Astrocyte of the cerebellum (primary cell): ENCODE measurements at places on chromosomes 7 and 10.

- no peak for DNase-seq
Measured at GRCh38 chr7:19482628-19483027, 226.2 kb downstream of the POLR1F start.

DNA sequence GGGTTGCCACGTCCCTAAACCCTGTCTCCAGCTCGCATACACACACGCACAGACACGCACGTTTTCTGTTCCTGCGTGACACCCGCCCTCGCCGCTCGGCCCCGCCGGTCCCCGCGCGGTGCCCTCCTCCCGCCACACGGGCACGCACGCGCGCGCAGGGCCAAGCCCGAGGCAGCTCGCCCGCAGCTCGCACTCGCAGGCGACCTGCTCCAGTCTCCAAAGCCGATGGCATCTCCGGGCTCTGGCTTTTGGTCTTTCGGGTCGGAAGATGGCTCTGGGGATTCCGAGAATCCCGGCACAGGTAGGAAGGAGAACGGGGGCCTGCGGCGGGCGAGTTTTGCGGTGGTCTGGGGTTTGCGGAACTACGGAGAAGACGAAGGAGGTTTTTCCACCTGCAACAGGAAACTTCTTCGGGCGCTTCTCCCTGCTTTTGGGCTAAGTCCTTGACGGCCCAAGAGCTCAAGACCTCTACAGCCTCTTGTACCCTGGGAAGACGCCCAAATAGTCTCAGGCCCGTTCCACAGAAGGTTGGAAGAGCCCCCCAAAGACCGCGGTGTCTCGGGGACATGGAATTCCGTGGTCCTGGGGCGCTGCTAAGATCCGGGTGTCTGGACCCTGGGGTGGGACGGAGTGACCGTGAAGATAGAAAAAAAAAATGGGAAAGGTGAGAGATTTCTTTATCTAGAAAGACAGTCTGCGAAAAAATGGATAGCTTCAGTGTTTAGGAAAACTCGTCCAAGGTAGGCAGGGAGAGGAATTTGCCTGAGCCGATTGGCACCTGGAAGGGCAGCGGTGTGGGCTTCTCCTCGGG, at the start of gene GAD2:
Gene GAD2, plus strand, starts transcription at position 190 of the 811 bp plus-strand sequence. Its CDS starts 36 bp downstream, at position 226.
- DNase-seq: no peak

- DNase-seq: no peak
Measured at GRCh38 chr10:85874208-85874607, 492.4 kb downstream of the GRID1 start.

- no peak for DNase-seq
Measured at GRCh38 chr7:40715053-40715430, 580.2 kb downstream of the SUGCT start.
